Caudate nucleus (tissue), 63 donors: ENCODE measurements at places on chromosomes 3 and 15.

DNA sequence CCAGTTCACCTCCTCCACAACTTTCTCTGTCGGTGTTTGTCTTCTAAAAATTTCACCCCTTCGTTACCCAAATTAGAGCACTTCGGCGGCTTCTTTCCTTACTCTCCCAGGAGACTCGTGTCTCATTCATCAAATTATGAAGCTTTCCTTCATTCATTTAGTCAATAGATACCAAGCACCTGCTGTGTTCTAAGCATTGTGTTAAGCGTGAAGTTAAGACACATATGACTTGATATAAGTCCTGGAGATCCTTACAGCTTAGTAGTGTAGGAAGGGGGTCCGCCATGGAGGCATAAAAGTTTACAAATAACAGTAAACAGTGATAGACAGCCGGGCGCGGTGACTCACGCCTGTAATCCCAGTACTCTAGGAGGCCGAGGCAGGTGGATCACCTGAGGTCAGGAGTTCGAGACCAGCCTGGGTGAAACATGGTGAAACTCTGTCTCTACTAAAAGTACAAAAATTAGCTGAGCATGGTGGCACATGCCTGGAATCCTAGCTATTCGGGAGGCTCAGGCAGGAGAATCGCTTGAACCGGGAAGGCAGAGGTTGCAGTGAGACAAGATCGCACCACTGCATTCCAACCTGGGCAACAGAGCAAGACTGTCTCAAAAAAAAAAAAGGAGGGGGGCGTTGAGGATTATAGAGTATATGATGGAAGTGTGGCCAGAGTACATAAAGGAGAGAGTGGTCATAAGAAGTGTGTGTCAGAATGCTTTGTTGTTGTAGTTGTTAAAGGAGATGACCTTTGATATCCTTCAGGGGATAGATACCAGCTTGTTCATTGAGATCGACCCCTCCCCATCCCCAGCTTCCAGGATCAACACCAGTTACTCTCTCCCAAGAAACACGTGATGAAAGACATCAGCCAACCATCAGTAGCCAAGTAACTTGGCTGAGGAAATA lies 744 bp upstream of the CCDC32 start:
- DNase-seq = no peak

DNA sequence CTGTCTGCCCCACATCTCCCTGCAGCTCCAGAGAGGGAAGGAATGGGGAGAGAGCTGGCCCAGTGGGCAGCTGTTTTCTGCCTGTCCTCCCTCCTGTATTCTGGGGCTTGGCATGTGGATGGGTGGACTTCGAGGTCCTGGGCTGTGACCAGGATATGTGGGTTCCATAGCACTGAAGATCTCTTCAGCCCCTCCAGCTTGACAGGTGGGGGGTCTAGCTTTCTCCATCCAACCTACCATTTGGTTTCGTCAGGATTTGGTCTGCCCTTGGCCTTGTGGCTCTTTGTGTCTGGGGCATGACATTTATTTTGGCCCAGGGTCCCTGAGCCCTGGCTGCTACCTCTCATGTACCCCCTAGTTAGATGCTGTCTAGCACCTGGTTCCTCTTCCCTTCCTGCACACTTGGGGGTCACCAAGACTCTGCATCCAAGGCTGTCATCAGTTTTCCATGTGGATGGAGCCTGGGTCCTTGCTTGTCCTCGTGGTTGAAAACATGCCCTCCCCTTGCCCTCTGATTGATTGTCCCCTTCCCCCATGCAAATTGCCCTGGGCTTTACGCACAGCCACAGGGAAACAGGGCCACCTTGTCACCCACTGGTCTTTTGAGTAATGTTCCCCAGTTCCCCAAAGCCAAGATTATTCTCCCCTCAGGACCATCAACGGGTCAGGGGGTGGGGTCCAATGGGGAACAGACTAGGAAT lies 3.2 kb downstream of the EPHB3 start:
- no peak for DNase-seq

DNA sequence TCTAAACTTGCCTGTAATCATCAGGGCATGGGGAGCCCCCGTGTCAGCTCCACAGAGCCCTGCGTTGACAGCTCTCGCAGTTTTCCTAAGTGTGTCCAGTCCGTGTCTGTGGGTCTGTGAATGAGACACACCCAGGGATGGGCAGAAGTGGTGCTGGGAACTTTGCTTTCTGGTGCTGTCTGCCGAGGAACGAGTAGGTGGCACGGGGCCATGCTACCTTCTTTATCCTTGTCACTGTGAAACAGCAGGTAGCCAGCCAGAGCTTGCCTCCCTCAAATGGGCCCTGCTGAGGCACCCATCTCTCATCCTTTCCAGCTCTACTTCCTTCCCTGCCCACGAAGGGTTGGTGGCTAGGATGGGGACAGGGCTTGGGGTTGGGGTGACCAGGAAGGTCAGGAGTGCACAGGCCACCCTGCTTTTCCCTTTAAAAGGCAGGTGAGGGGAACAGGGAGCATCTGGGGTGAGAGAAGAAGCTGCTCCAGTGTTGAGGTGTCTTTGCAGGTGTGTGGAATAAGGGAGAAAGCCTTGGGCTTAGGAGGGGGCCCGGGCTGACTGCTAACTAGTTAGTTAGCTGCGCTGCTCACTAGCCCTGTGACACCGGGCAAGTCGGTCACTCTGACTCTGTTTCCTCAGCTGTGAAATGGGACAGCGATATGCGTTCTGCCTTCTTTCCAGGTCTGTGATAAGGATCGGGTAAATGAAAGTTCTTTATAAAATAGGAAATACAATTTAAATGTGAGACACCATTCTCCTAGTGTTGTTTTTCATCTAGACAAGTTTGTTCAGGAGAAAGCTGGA lies 27.9 kb downstream of the PDIA5 start:
- DNase-seq = no peak

- no peak for DNase-seq
Measured at GRCh38 chr3:80889535-80889934, 871.9 kb downstream of the GBE1 start.

GRCh38 chr3:27971600-27971999 lies 249.5 kb upstream of the EOMES start:
- DNase-seq = no peak

DNA sequence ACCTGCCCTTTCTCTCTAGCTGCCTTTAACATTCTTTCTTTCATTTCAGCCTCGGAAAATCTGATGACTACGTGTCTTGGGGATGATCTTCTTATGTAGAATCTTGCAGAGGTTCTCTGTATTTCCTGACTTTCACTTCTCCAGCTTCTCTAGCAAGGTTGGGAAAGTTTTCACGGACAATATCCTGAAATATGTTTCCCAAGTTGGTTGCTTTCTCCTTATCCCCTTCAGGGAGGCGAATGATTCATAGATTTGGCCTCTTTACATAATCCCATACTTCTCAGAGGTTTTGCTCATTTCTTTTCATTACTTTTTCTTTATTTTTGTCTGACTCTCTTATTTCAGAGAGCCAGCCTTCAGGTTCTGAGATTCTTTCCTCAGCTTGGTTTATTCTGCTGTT lies 62.1 kb upstream of the CCDC54 start:
- DNase-seq = no peak

DNA sequence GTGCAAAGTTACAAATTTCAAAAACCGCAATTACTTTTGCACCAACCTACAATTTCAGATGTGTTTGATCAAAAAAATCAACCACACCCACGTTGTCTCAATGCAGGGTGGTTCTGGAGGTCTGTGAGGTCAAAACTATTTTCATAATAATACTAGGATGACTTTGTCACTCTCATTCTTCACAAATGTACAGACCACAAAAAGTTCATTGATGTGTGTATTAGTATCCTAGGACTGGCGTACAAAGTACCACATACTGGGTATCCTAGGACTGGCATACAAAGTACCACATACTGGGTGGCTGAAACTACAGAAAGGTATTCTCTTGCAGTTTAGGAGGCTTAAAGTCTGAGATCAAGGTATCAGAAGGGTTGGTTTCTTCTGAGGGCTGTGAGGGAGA lies 13.0 kb downstream of the SUCLG2 start:
- no peak for DNase-seq

GRCh38 chr3:184155644-184156521 lies 706 bp downstream of the DVL3 start:
- no peak for DNase-seq

GRCh38 chr3:16211176-16211904 lies 36.9 kb downstream of the GALNT15 start:
- DNase-seq = no peak

GRCh38 chr15:101200181-101200580 lies 51.7 kb downstream of the CHSY1 start:
- no peak for DNase-seq

- DNase-seq = peak; percentile 17
Measured at GRCh38 chr3:123660900-123661299, 76.0 kb upstream of the HACD2 start.

- no peak for DNase-seq
Measured at GRCh38 chr3:140463355-140463754, 214.5 kb upstream of the TRIM42 start.

GRCh38 chr15:71792521-71792920 lies 17.8 kb upstream of the NR2E3 start:
- DNase-seq = no peak

GRCh38 chr3:38133557-38134405 lies 3.1 kb downstream of the ACAA1 start:
- no peak for DNase-seq

DNA sequence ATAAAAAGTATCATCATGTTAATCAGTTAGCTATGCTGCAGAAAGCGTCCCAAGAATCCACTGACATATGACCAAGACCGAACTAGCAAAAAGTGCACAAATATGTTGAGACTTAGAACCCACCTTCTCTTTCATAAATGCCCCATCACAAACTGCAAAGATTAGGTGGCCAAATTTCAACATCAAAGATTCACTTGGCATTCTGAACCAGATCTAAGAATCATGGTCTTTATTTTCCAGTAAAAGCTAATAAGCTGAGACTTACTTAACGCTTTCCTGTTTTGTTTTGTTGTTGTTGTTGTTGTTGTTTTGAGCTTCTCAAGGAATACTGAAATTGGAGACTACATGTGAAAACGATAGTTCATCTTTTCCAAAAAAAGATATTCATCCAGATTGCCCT lies 62.4 kb downstream of the ZBTB20 start:
- DNase-seq = no peak

DNA sequence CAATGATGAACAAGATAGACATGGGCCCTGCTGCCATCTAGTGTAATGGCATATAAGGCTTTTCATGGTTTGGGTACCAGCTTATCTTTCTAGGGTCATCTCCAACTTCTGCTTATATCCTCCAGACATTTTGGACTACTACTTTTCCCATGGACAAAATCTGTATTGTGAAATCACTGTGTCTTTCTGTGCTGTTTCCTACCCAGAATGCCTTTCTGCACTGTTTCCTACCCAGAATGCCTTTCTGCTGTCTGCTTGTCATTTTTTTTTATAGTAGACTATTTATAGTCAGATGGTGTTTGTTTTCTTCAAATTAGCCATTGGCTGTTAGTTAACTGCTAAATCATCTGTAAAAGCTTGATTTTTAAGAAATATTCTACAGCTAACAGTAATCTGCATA lies 20.1 kb downstream of the VPS8 start:
- DNase-seq = no peak

GRCh38 chr15:101390462-101390861 lies 95.4 kb upstream of the SNRPA1 start:
- no peak for DNase-seq

DNA sequence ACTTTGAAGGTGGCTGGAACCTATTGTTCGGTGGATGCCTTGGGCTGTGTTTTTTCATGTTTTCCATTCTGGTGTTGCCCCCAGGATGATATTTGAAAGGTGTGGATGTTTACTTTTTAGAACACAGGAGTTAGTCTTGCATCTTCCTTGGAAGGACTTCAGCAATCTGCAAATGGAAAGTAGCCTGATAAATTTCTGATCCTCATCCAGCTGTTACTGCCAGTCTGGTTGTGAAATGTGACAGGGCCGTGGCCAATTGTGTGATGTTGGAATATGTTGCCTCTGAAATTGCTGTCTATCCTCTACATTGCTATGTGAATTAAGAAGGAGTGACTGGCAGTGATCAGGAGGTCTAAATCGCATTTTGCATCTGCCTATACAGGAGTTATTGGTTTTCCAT lies 382.5 kb upstream of the C2CD4B start:
- DNase-seq = no peak

- DNase-seq = no peak
Measured at GRCh38 chr3:166897811-166898210, 482.3 kb downstream of the ZBBX start.

GRCh38 chr15:60651734-60652141 lies 172.8 kb upstream of the ICE2 start:
- DNase-seq = no peak

DNA sequence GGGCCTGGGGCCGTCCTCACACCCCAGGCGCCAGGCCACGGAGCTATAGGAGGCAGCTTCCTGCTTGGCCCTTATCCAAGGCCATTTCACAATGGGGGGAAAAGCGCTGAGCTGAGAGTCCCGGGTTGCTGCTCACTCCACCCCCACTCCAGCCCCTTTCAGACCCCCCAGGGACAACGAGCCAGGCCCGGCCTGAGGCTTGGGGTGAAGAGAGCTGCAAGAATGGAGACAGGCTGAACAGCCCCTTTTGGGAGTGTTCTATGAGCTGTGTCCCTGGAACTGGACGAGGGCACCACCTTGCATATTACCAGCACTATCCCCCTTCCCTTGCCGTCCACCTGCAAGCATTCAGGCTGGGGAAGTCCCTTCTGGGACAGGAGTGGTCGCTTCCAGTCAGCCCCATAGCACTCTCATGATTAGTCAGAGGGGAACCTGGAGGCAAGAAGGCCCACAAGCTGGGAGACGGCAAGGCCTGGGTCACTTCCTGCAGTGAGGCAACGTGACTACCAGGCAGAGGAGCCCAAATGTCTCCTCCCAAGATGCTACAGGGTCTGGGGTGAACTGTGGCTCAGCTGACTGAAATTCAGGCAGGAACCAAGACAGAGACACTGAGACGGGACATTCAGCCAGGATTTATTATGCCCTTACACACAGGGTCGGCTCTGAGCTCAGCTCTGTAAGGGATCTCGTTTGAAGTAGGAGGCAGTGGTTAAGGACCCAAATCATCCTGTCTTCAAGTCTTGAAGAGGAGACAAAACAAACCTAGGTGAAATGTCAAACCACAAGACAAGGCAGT lies 8.6 kb upstream of the SRP14 start:
- DNase-seq = no peak

DNA sequence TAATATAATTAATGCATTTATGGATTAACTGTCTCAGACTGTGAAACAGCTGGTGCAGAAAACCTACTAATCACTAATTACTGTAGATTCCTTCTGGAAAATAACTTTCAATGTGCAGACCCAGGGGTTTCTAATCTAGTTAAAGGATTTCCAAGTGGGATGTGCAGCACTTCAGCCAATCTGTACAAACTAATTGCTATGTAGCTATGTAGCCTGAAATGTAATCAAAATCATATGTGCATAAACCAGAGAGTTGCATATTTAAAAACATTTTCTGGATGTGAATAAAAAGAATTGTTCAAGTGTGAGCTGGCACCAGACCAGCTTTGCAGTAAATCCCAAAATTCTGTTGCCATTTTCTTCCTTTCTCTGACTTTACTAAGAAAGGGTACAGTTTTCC lies 127.5 kb upstream of the CD96 start:
- DNase-seq = no peak

DNA sequence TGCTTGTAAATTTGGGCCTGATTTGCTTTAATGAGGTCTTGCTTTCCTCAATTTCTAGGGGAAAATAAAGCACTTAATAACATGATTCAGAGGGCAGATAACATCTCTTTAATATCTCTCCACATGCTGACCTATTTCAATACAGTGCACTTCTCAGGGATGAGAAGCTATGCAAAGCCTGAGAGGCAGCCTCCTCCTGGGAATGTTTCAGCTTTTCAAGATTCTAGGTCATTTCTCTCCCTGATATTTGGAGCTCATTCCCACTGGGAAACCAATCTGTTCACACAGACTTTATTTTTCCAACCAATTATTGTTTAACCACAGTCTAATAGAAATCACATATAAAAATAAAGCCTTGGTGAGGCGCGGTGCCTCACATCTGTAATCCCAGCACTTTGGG lies 67.0 kb upstream of the LSAMP start:
- DNase-seq = no peak

- DNase-seq = no peak
Measured at GRCh38 chr3:72227486-72228070, 442.6 kb upstream of the PROK2 start.
